ENCODE measurements at places on chromosomes 2 and 18.

GRCh38 chr2:113858764-113859163 is 31.1 kb upstream of the ACTR3 start:
- peak; percentile 72 for DNase-seq

- DNase-seq: no peak
Measured at GRCh38 chr2:146207901-146208300, 1636.9 kb upstream of the ACVR2A start.

GRCh38 chr18:9612977-9613376 is 1.4 kb downstream of the PPP4R1 start:
- DNase-seq: no peak

GRCh38 chr2:221423210-221423804 is 148.8 kb downstream of the EPHA4 start:
- no peak for DNase-seq

DNA sequence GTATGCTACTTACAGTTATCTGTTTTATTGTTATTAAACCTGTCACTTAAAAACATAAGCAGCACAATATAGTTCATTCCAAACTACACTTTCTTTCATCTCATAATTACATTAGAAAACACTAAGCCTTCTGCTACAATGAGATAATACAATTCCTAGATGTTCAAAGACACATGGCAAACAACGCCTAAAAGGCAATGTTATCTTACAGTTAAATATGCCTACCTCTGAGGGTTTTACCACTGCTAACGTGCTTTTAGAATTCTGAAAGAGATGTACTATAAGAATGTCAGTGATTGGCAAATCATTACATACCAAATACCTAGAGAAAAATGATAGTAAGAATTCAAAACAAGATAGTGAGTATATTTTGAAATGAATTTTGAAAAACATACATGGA is 46.8 kb upstream of the SPOPL start:
- no peak for DNase-seq

- no peak for DNase-seq
Measured at GRCh38 chr2:221203125-221203524, 369.0 kb downstream of the EPHA4 start.

DNA sequence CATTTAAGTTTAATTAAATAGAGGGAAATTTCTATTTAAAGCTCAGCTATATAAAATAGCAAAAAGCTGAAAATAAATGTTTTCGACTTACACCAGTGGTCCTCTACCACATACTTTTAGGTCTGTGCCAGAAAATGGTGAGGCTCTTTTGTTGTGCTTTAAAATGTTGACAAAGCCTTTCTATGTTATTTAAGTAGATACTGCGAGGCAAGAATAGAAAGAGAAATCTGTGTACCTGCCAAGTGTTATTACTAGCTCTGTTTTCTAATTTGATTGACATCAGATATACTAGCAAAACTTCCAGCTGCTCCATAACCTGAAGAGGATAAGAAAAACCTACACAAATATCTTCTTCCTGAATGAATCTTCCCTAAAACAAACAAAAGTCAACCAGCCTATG is 53.6 kb downstream of the LPIN2 start:
- no peak for DNase-seq

DNA sequence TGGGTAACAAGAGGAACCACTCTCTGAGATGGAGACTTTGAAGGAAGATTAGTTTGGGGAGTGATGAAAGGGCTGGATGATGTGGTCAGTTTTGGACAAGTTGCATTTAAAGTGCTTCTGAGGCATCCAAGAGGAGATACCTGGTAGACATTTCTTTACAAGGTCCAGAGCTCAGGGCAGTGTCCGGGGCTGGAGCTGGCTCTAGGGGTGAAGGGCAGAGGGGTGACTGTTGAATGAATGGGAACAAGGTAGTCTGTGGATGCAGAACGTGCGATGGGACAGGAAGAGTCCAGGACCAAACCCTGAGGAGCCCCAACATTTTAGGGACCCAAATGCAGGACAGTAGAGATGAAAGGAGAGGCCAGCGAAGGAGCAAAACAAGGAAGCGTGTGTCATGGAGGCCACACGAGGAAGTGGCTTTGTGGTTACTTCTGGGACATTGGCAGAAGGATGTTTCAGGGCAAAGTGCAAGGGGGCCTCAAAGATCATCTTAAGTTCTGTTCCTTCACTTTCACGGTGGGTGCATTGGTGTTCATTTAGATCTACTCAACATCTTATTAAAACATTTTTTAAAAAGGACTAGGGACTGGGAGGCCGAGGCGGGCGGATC is 13.6 kb upstream of the GPR35 start:
- DNase-seq: no peak

Measured in fibroblast of skin of scalp (primary cell).